ENCODE measurements at places on chromosomes 5 and 9. TPM values are rescaled to one million over a fixed set of nuclear protein-coding genes. Genes with fewer than 3 reads are reported as not detected.

DNA sequence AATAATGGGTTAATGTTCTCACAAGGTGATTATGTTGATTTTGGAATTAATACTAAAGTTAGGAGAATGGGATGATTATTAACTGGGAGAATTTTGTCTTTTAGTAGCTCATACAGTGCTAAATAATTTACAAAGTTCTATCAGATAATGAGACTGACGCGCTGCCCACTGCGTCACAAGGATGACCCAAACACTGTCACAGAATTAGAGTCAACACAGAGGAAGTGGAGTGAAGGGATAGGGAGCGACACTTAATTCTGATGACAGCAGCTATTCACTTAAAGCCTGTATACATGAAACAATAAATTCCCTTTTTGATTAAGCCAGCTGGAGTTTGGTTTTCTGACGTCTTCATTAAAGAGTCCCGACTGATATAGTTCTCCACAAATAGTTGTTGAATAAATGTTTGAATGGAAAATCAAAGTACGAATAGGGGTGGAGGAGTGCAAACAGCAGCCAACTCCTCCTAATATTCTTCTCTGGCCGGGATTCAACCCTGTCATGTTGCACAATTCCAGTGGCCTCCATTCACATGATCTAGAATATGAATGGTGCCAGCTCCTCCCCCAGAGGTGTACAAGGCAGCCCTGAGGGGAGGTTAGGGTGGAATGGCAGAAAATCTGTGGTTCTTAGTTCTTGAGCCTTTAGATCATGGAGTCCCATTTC is 140.3 kb downstream of the PCSK1 start:
- DNase-seq = no peak

- no peak for DNase-seq
Measured at GRCh38 chr9:129735546-129735945, 17.3 kb downstream of the PTGES start.

Gene SLC46A2
- total RNA-seq = not detected

Gene STK32A
- total RNA-seq = 3.0 TPM

Gene CAMK4
- total RNA-seq = 1.6 TPM

Gene LHX6
- total RNA-seq = 0.10 TPM
